Stimulated activated CD4-positive, alpha-beta T cell treated with anti-CD3 and anti-CD28 coated beads, Interleukin-15, amount 100 ng/mL, for 1 hour (primary cell): ENCODE measurements at places on chromosomes 5 and 9.

DNA sequence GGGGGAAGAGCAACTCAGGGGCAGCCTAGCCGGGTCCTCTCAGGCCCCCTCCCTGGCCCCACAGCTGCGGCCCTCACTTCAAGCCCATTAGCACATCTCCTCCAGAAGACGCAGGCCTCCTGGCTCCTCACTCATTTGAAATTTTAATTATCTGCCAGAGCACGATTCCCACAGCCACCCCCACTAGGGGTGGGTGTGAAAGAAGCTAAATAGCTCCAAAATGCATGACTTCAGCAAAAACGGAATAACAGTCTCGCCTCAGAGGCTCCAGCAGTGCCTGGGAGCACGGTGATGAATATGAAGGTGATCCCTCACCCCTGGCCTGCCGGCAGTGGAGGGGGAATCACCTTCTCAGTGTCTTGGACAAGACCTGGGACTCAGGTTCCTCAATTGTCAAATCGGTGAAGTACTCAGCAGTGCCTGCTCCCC lies 61.1 kb upstream of the HRH2 start:
- no peak for DNase-seq

GRCh38 chr5:80760680-80761079 lies 105.9 kb upstream of the DHFR start:
- DNase-seq, result no peak

DNA sequence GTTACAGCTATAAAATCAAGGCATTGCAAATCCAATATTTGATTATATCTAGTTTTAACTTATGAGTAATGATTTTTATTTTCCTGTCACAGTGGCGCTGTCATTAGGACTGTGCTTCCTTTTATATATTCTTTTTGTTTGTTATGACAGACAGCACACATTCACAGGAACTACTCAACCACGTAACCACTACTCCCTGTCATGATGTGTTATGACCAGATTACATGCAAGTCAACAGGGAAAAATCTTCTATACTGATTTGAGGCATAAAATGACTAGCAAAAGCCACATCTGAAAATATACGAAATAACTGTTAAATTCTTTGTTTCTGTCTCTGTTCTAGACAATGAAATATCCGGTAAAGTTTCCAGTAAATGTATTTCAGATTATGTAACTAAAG lies 25.4 kb downstream of the SREK1 start:
- DNase-seq, result no peak

GRCh38 chr9:18423791-18424531 lies 50.0 kb upstream of the ADAMTSL1 start:
- no peak for DNase-seq

GRCh38 chr5:66010476-66010875 lies 84.1 kb downstream of the ERBIN start:
- no peak for DNase-seq

DNA sequence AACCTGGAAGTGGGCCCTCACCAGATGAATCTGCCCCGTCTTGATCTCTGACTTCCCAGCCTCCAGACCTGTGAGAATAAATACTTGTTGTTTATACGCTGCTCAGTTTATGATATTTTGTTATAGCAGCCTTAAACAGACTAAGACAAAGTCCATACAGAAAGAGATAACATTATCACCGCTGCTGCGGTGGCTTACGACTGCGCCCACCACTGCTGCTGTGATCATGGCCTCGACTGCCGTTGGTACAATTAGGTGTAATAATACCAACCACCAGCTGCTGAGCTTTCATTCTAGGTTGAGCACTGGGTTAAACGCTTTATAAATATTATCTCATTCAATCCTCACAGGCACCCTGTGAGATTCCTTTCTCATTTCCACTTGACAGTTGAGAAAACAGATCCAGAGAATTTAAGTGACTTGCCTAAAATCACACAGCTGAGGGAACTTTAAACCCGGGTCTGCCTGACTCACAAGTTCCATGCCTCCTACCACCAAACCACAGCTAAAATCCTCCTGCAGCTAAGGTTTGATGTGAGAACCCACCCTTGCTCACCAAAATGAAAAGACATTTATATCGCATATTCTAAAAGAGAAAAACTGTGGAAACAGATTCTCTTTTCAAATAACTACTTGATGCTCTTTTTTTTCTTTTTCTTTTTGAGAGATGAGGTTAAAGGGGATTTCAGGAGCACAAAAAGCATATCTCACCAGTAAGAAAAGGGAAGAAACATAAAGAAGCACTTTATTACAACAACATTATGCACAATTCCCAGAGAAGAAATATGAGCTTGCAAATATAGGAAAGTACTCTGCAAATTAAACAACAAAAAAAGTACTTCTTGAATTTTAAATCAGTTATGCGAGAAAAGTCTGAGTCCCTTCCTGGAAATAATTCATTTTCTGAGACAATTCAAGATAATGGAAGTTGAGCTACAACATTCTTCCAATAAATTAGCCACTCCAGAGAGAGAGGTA lies 23.9 kb downstream of the GOLM1 start:
- no peak for DNase-seq

DNA sequence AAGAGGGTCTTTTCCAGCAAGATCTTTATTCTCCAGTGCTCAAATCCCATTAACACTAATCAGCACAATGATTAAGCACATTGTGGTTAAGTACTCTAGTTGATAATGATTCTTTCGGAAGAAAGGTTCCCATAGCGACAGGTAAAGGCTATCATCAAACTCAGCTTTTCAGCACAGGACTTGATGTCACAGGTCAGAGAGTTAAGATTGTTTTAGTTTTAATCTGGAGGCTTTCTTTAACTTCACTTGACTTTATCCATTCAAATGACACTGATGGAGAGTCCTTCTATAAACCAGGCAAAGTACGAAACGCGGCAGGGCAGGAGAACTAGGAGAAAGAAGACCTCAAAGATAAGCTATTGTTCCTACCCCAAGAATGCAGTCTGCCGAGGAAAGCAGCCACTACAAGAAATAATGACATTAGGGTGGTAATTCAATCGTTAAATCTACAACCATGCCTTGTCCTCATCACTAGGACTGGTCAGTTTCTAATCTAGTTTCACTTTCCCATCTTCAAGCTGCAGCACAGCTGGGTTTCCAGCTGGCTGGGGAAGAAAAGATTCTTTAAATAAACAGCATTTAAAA lies 4.6 kb downstream of the NRG2 start:
- no peak for DNase-seq

DNA sequence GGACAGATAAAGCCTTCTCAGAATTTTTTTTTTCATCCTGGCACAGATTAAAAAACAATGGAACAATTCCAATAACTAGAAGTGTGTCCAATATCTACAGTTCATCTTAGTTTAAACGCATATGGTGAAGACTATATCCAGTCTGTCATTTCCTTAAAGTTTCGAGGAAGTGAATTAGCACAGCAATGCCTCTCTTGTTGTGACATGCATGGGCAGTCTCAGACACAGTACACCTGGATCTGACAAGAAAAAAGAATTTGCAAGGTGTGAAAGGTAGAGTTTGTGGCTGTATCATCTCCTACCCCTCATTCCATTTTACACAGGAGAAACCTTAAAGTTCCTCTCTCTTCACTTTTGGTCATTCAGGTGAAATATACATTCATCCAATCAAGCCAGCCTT lies 100.6 kb upstream of the ADAMTS19 start:
- no peak for DNase-seq

- DNase-seq, result no peak
These were observed 76.7 kb downstream of the PDE4D start for GRCh38 chr5:59816654-59817300.

- no peak for DNase-seq
These were observed 66.5 kb downstream of the COX7C start for GRCh38 chr5:86684222-86684621.

GRCh38 chr5:168575391-168576372 lies 3.5 kb downstream of the PANK3 start:
- DNase-seq, result no peak

- DNase-seq, result no peak
These were observed 6.3 kb downstream of the TYRP1 start for GRCh38 chr9:12699529-12699928.

GRCh38 chr5:149793256-149793550 lies 63.1 kb downstream of the PPARGC1B start:
- DNase-seq, result no peak

GRCh38 chr5:145104106-145104505 lies 731.0 kb downstream of the PRELID2 start:
- DNase-seq, result no peak

GRCh38 chr5:80654054-80654390 lies 430 bp upstream of the MSH3 start:
- DNase-seq, result no peak

- no peak for DNase-seq
These were observed 120.1 kb downstream of the XRCC4 start for GRCh38 chr5:83197326-83197967.

DNA sequence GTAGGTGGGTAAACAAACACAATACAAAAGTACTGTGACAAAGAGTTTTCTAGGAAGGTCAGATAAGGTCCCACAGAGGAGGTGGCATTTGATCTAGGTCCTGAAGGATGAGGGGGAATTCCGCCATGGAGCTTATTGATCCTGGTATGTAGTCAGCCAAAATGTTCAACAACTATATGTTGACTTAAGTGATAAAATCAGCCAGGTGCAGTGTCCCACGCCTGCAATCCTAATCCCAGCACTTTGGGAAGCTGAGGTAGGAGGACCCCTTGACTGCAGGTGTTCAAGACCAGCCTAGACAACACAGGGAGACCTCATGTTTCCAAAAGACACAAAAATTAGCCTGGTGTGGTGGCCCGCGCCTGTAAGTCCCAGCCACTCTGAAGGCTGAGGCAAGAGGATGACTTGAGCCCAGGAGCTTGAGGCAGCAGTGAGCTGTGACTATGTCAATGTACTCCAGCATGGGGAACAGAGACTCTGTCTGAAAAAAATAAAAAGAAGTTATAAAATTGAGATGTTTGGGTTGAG lies 46.4 kb upstream of the PLIN2 start:
- no peak for DNase-seq

DNA sequence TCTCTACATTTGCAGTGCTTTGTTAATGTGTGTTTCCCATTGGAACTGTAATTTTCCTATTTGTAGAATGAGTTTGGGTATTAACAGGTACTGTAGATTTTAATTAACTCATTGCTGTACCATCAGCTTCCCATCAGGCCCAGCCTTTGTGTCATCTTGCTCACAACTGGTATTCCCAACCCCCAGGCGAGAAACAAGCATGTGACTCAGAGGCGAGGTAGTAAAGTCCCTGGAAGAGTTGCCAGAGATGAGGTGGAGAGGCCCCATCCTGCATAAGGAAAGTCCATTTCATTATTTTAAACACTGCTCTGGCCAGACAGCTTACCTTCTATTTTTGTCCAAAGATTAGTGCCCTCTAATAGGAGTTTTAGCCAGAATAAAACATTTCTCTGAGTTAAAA lies 29.9 kb downstream of the ADCY2 start:
- no peak for DNase-seq

DNA sequence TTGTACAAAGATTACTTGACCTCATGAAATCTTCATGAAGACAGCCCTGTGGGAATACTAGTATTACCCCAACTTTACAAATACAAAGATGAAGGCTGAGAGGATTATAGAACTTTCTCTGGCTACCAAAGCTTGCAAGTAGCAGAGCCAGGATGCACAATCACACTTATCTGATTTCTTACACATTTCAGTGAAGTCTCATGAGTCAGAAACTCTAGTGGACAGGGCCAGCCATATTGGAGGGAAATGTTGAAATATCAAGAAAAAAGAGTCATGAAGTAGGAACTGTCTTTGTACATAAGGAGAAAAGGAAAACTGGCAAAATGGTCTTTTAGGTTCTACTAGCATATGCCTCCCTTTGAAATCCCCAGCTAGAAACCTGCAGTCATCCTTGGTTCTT lies 369.6 kb upstream of the WWC1 start:
- DNase-seq, result no peak

GRCh38 chr9:107345327-107345726 lies 62.2 kb downstream of the RAD23B start:
- no peak for DNase-seq
